Stimulated activated CD8-positive, alpha-beta memory T cell treated with anti-CD3 and anti-CD28 coated beads, Interleukin-15, amount 100 ng/mL, for 24 hours (primary cell): ENCODE measurements at places on chromosomes 6 and 20.

DNA sequence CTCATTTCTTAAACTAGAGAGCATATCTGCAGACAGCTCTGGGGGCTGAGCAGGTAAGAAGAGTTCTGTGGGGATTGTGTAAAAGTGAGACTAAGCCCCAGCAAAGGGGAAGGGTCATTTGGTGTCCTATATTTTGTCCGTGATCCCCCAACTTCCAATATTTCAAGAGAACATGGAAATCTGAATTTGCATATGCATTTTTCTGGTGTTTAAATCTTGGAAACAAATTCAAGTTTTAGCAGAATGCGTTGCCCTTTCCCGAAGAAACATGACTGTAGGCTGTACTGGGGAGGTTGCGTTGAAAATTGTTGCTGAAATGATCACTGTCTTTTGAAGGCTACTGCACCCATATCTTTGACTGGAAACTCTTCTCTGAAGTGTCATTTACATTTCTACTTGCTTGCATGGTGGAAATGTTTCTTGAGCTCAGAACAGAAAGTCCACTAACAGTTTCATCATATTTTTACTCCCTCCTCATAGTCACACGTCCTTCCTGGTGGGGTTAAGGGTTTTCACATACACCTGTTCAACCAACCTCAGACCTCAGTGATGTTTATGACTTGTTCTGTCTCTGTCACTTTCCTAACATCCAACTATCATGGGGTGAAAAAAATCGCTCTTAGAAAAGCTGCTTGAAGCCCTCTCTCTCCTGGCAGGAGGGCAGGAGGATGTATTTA, 140.3 kb downstream of the BCAS1 start:
- DNase-seq, result no peak

- DNase-seq, result no peak
These were observed 215.4 kb downstream of the HDGFL1 start for GRCh38 chr6:22784601-22785410.

DNA sequence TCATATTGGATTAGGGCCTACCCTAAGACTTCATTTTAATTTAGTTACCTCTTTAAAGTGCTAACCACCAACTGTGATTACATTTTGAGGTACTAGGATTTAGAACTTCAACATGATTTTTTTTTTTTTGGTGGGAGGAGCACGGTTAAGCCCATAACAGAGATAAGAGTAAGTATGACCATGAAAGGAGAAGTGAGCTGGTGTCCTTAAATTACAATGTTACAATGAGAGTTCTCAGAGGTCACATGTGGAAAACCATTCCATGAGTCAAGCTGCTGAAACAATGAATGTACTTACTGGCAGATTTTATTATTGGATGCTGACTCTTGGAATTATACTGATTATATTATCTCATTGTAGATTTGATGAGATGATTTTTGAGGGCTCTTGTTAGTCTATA, 779.3 kb upstream of the CITED2 start:
- no peak for DNase-seq

DNA sequence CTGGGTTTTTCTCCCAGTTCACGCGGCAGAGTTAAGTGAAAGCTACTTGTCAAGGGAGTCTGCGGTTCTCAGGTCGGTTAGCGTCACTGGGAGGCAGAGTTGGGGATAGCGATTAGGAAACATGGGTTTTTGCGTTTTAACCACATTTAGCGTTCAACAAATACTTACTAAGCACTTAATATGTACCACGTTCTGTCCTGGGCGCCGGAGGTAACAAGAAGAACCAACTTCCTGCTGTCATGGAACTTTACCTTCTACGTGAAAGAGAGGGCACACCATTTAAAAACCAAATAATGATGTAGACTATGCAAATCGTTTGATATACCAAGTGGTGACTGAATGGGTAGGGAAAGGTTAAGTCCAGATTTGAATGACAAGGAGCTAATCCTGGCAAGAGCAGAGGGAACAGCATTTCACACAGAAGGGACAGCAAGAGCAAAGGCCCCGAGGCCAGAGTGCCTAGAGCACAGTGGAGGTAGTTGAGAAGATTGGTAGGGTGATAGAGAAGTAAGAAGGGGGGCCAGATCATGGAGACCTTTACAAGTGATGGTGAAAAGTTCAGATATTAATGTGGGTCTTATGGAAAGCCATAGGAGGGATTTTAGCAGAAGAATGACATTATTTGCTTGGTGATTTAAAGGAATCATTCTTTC, 744 bp downstream of the RIOK1 start:
- no peak for DNase-seq

GRCh38 chr6:152973916-152974315, 8.9 kb downstream of the FBXO5 start:
- DNase-seq, result no peak
